ENCODE measurements at places on chromosomes 2 and 18.

GRCh38 chr2:191489177-191489576 is 188.8 kb upstream of the NABP1 start:
- DNase-seq: no peak

DNA sequence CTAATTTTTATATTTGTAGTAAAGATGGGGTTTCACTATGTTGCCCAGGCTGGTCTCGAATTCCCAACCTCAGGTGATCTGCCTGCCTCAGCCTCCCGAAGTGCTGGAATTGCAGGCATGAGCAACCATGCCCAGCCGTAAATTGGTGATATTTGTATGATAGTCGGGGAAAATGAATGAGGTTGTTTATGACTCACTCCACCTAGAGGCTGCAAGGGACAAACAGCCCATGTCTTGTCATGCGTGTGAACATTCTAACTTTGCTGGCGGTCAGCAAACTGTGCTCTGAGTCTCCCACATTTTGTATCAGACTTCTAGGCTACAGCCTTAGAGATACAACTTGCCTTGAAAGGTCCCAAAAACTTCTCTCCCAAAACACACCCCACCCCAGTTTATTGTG is 133.5 kb upstream of the DTNA start:
- DNase-seq: no peak

DNA sequence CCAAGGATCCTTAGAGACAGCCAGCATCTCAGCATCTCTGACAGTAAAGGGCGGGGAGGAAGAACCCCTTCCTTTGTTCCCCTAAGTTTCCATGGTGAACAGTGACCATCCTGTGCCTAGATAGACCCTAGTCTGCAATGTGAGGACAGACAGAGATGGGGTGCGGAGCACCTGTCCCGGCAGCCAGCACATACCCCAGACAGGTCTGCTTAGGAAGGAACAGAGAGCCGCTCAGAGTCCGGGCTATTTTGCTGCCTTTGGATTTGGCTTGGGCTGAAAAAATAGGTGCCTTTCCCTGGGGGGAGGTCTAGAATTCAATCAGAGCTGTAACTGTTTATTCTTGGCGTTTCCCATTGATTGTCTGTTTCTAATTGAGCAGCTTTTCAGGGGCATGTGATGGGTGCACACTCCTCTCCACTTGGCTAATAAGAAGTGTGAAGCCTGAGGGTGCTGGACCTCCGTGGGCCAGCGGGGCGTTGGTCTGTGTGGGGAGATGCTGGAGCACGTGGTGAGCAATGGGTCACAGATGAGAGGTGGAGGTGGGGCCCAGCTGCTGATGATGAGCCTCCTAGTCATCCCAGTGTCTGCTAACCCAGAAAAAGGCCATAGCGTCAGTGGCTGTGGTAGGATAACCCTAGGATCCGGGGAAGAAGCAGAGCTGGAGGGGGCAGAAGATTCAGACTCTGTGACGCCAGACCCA is 236.8 kb downstream of the SEPTIN10 start:
- DNase-seq: no peak

DNA sequence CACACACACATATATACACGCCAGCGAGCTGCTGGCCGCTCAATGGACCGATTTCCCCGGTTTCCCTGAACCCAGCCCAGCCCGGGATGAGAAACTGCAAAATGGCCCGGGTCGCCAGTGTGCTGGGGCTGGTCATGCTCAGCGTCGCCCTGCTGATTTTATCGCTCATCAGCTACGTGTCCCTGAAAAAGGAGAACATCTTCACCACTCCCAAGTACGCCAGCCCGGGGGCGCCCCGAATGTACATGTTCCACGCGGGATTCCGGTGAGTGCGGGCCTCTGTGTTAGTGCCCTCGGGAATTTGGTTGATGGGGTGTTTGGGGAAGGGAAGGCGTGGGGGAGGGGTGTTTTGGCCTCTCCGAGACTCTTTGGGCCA is 392 bp downstream of the ST8SIA3 start:
- no peak for DNase-seq

DNA sequence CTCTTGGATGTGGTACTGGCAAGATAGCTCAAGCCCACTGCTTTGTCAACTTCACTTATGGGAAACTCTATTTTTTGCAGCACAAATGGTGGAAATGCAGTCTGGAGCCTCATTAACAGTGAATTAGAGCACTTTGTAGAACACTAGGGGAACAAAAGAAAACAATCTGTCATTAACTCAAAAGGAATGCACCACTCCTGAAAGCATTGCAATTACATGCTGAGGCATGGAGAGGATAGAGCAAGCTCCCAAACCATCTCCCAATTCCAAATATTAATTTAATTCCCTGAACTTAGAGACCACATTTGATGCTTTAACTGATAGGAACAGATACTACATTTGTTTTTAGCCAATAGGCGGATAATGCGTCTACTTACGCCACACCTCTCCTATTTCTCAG is 32.8 kb upstream of the TANC1 start:
- DNase-seq: no peak

DNA sequence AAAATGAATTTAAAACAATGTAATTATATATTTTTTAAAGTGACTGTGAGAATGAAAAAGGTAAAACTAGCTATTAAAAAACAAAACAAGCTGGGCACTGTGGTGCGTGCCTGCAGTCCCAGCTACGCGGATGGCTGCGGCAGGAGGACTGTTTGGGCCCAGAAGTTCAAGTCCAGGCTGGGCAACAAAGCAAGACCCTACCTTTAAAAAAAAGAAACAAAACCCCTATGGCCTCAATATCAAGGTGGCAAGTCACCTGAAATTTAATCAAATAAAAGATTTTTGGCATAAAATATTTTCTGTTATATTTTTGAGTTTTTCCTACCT is 46.9 kb upstream of the STRN start:
- DNase-seq: no peak

- DNase-seq: no peak
Measured at GRCh38 chr2:214378455-214379103, 32.3 kb upstream of the VWC2L start.

DNA sequence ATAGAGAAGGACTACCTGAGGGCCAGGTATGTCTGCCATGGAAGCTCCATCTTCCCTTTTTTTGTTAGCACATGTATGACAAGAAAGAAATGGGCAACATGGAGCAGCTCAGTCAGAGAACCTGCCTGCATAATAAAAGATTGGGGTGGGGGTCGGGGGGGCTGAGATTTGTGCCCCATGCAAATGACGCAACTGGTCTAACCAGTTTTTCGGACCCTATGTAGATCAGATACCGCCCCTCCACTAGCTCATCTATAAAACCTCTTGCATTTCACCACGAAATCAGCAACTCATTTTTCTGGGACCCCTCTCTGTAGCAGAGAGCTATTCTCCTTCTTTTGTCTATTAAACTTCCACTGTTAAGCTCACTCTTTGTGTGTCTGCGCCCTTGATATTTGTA is 657.2 kb downstream of the ERBB4 start:
- no peak for DNase-seq

DNA sequence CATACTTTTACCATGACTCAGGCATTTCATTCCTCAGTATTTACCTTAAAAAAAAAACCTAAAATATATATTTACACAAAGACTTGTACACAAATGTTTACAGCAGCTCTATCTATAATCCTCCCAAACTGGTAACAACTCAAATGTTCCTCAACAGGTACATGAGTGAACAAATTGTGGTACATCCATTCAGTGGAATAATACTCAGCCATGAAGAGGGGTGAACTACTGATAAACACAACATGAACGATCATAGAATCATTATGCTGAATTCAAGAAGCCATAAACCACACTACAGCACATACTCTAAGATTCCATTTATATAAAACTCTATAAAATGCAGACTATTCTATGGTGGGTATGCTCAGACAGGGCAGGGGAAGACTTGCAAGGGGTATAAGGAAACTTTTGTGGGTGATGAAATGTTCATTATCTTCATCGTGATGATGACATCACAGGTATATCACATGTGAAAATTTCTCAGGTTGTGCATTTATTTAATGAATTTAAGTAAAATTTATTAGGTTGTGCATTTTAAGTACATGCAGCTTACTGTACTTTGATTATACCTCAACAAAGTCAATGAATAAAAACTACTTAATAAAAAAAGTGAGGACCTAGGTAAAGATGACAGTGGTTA is 24.7 kb upstream of the DUSP2 start:
- no peak for DNase-seq

GRCh38 chr2:194004590-194005206 is 1652.3 kb upstream of the SLC39A10 start:
- DNase-seq: no peak

DNA sequence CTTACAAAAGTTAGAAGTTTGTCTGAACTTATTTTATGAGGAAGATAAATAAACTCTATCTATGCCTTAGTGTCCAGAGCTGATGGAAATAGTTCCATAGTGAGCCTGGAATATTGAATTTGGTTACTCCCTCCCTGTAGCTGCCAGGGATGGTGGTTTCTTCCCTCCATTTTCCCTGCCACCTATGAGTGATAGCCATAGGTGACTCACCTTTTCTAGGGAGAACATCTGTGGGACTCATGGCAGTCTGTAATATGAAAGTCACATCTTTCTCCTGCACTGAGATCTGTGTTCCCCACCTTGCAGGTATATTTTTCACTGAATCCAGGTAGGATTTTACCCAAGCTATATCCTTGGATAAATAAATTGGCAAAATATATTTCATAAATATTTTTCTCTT is 148.8 kb downstream of the TPGS2 start:
- DNase-seq: no peak

GRCh38 chr2:29995241-29995640 is 73.9 kb upstream of the ALK start:
- no peak for DNase-seq

- no peak for DNase-seq
Measured at GRCh38 chr2:61619561-61619960, 81.4 kb upstream of the XPO1 start.

DNA sequence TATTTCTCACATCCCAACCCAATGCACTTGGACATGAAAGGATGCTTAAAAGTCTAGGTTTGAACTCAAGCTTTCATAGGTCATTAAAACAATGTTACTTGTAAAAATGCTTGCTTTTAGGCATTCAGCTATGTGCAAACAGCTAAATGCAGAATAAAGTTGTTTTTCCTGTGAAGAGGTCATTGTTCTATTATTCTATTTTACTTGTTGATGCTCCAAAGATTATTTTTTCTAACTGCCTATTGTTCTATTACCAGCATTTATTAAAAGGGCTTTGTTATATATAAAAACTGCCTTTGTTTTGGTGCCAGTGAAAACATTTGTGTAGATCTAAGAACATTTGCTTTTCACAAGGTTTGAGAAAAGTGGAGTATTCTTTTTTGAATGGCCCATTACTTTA is 49.4 kb downstream of the TMEM178A start:
- DNase-seq: no peak

DNA sequence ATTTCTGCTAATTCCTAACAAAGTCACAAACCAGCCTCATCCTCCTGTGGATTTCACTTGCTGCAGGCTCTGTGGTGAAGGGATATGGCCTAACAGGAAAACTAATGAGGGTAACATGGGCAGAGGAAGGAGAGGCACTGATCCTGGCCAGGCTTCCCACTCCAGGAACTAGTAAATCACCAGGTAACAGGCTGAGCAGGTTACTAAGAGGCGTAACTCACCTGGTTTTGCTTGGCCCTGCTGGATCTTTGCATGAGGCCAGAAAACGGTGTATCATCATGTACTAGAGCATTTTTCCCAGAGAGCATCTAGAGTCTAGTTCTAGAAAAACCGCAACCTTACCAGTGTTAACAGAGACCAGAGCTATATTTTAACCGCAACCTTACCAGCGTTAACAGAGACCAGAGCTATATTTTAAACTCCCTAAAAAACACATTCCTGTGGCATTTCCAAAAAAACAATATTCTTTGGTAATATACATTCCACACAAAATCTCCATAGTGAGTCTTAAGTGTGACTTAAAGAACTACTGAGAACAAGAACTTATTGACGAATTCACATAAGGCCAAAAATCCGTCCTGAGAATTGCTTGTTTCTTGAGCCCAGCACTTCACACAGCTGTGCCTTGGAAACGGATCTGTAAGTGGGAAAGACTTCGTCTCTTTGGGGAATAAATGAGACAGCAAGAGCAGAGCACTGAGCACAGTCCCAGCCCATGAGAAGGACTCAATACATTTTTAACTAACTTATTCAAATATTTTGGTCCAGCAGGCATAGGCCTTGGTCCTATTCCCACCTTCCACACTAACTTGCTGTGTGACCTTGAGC is 43.4 kb downstream of the DPP4 start:
- no peak for DNase-seq

DNA sequence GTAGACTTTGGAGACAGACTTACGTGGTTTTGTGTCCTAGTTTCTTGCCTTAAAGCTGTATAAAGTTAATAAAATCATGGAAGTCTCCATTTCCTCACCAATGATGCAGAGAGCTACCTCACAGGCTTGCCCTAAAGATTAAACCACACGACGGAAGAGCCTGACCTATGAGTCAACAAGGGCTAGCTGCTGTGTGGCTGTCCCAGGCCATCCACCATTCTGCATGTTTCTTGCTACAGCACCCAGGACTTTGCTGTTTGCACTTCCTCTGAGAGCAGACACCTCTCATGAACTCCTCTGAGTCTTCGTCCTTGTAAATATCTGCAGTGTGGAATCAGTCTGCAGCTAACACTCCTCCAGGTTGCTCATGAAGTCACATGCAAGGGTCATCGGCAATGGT is 160.0 kb upstream of the TRIB2 start:
- peak; percentile 53 for DNase-seq

DNA sequence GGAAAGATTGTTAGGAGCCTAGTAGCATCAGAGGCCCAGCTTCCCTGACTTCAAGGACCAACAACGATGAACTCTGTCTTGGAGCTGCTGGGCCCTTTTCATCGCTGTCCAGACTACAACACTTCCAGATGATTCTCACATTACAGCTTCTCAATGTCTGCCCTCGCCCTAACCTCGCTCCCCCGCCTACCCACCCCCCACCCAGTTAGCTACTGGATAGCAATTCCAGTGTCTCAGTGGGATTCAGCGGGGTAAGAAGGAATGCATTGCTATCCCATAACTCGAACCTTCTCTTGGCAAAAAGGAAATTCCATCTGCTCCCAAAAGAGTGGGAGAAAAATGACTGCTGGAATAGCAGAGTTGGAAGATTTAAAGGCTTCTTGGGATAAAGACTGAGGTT is 65.0 kb downstream of the RPL37A start:
- no peak for DNase-seq

DNA sequence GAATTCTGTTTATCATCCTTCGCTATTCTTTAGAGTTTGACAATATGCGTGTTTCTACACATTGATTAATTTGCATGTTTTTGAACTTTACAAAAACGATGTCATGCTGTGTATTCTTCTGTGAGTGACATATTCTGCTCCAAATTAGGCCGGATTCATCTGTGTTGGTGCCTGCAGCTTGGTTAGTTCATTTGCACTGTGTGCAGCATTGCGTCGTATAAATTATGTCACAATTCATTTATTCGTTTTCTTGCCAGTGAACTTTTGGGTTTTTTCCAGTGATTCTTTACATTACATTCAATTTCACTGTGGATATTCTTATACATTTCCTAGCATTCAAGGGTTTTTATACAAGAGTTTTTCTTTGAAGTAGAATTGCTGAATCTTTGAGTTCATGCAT is 118.3 kb downstream of the KCNF1 start:
- no peak for DNase-seq

- no peak for DNase-seq
Measured at GRCh38 chr2:58376592-58376991, 135.5 kb upstream of the FANCL start.

GRCh38 chr18:48230467-48231113 is 178.6 kb downstream of the ZBTB7C start:
- DNase-seq: no peak

GRCh38 chr2:9892236-9892635 is 49.0 kb downstream of the TAF1B start:
- DNase-seq: no peak

Data from CD8-positive, alpha-beta T cell (primary cell).